ENCODE measurements at places on chromosomes 12 and 14. TPM values are rescaled to one million over a fixed set of nuclear protein-coding genes. Genes with fewer than 3 reads are reported as not detected.

ACRBP gene
- 2.9 TPM for polyA plus RNA-seq

HPD gene
- not detected for polyA plus RNA-seq

CLEC6A gene
- polyA plus RNA-seq: not detected

DNAI7 gene
- 0.84 TPM for polyA plus RNA-seq

ESRRB gene
- polyA plus RNA-seq: 2.7 TPM

CACNB3 gene
- 12.2 TPM for polyA plus RNA-seq

GPR68 gene
- 0.75 TPM for polyA plus RNA-seq

GAPDH gene
- polyA plus RNA-seq: 5,261 TPM

GON7 gene
- 6.8 TPM for polyA plus RNA-seq

LRP1 gene
- polyA plus RNA-seq: 130 TPM

LGR5 gene
- 2.4 TPM for polyA plus RNA-seq

KRT77 gene
- 0.32 TPM for polyA plus RNA-seq

AVPR1A gene
- polyA plus RNA-seq: 7.6 TPM

GPR84 gene
- 0.17 TPM for polyA plus RNA-seq

CCDC38 gene
- not detected for polyA plus RNA-seq

NRDE2 gene
- 13.6 TPM for polyA plus RNA-seq

DNAL1 gene
- 6.0 TPM for polyA plus RNA-seq

SLC35F4 gene
- polyA plus RNA-seq: 0.17 TPM

PAPLN gene
- polyA plus RNA-seq: 2.4 TPM

SLCO1A2 gene
- not detected for polyA plus RNA-seq

CLEC2B gene
- 1.7 TPM for polyA plus RNA-seq

CCDC196 gene
- 0.28 TPM for polyA plus RNA-seq

GLS2 gene
- polyA plus RNA-seq: 0.52 TPM

RFX4 gene
- polyA plus RNA-seq: not detected

LMNTD1 gene
- polyA plus RNA-seq: not detected

HOXC4 gene
- polyA plus RNA-seq: 21.4 TPM

KRT85 gene
- not detected for polyA plus RNA-seq

KCNH3 gene
- polyA plus RNA-seq: 2.0 TPM

DAO gene
- polyA plus RNA-seq: not detected

GALNT8 gene
- polyA plus RNA-seq: 4.4 TPM

ADCK1 gene
- 8.4 TPM for polyA plus RNA-seq

BATF gene
- polyA plus RNA-seq: 1.0 TPM

TMEM30B gene
- polyA plus RNA-seq: 1.1 TPM

EXOC3L4 gene
- polyA plus RNA-seq: 1.5 TPM

KIF5A gene
- not detected for polyA plus RNA-seq

MSI1 gene
- polyA plus RNA-seq: 6.4 TPM

THAP2 gene
- polyA plus RNA-seq: 9.1 TPM

TAS2R50 gene
- polyA plus RNA-seq: not detected

CAND1 gene
- polyA plus RNA-seq: 77.4 TPM

PSMD9 gene
- 44.4 TPM for polyA plus RNA-seq

SDR9C7 gene
- polyA plus RNA-seq: 0.36 TPM

TDP1 gene
- 9.4 TPM for polyA plus RNA-seq

GALNT16 gene
- 25.7 TPM for polyA plus RNA-seq

SLC15A5 gene
- not detected for polyA plus RNA-seq

TPH2 gene
- polyA plus RNA-seq: not detected

KRT72 gene
- not detected for polyA plus RNA-seq

MTERF2 gene
- polyA plus RNA-seq: 26.2 TPM

CD4 gene
- 11.1 TPM for polyA plus RNA-seq

CCDC197 gene
- 0.32 TPM for polyA plus RNA-seq

Measured in hindlimb muscle (tissue), 1 donor.